ENCODE measurements at places on chromosomes 6 and 20.

- DNase-seq = no peak
Measured at GRCh38 chr6:42370323-42370985, 81.3 kb downstream of the TRERF1 start.

DNA sequence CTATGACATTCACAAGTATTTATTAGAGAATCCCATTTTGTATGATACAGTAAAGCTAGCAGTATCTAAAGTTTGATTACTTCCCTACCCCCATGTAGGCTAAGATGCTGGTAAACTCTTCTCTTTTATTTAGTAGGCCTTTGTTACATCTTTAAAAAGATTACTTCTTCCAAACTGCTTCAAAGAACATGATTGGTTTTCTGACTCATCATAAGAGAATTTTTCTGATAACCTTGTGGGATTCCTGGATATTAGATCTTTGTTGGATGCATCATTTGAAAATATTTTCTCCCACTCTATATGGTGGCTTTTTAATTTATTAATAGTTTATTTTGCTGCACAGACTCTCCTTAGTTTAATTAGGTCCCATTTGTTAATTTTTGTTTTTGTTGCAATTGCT is 898.3 kb upstream of the ADGRB3 start:
- no peak for DNase-seq

- DNase-seq = no peak
Measured at GRCh38 chr6:2055911-2056310, 189.5 kb downstream of the GMDS start.

- DNase-seq = no peak
Measured at GRCh38 chr6:143023695-143024094, 37.0 kb upstream of the AIG1 start.

GRCh38 chr6:48318670-48319069 is 207.7 kb upstream of the PTCHD4 start:
- DNase-seq = no peak

- DNase-seq = no peak
Measured at GRCh38 chr6:36383606-36384005, 3.9 kb downstream of the ETV7 start.

Data from suppressor macrophage (primary cell).